ENCODE measurements at places on chromosomes 16 and 17.

- DNase-seq, result no peak
Measured at GRCh38 chr16:1108299-1109252, 12.5 kb upstream of the C1QTNF8 start.

GRCh38 chr17:48726916-48727286, 1.6 kb downstream of the HOXB13 start:
- no peak for DNase-seq

DNA sequence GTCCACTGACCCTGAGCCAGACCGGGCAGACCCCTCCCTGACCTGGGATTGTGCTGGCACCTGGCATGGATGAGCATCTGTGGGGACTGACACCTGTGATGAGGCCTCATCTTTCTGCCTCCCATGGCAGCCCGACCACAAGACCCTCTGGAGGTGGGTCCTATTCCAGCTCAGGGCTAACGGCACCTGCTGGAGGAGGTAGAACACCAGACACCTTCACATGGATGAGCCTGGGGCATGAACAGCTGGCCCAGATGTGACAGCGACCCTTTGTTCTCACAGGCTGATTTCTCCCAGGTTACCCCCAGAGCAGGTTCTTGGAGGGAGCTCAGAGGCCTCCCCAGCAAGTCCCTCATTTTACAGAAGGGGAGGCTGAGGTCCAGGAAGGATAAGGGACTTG, 46.4 kb upstream of the PIK3R6 start:
- no peak for DNase-seq

GRCh38 chr17:42488032-42488431, 29.4 kb downstream of the ATP6V0A1 start:
- DNase-seq, result no peak

- DNase-seq, result no peak
Measured at GRCh38 chr16:56675685-56676210, 6.1 kb downstream of the MT1H start.

DNA sequence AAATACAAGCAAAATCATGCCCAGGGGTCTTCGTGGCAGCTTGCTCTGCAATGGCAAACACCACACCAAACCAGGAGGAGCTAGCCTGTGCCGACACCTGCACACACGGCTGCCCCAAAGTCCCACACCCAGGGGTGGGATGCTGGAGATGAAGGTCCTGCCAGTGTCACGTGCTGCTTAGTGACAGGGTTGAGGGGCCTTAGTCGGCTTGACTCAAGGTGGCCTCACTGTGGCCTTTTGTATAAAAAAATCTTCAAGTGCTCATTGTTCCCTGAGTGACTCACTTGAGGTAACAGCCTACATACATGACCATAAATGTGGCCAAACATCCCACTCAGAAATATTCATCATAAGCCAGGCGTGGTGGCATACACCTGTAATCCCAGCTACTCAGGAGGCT, 7.3 kb downstream of the TRIM65 start:
- DNase-seq, result no peak

DNA sequence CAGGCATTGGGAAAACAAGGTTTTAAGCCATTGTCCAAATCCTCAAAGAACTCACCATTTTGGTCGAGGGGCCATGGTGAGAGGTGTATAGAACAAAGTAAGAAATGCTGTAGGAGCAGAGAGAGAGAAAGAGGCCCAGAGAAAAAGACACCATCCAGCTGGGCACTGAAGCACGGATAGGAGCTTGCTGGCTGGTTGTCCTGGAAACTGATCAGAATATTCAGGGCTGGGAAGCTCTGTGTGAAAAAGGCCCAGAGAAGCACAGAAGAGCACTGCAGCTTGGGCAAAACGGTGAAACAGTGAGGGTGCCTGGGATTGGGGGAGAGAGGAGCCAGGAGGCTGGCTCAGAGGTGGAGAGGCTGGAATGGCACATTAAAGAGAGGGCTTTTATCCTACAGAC, 16.5 kb downstream of the HS3ST3B1 start:
- DNase-seq, result no peak

All from NCI-H2081 treated with DMSO at 0.1 percent for 48 hours (cell line).